ENCODE measurements at places on chromosomes 12 and 14.

DNA sequence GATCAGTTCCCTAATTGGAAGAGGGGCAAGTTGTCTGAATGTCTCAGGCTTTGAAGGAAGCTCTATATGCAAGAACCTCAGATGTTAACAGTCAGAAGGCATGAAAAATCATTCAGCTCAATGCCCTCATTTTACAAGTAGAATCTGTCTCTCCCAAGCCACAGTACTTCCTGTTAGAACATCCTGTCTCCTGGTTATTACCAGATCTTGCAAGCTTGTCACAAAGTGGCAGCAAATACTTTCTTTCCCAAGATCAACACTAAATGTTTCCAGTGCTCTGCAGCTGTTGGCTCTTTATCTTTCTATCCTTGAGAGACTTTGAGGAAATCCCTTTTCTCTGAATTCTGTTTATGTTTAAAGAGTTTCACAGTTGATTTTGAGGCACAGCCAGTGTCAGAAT is 235.5 kb downstream of the AKAP6 start:
- no peak for DNase-seq

DNA sequence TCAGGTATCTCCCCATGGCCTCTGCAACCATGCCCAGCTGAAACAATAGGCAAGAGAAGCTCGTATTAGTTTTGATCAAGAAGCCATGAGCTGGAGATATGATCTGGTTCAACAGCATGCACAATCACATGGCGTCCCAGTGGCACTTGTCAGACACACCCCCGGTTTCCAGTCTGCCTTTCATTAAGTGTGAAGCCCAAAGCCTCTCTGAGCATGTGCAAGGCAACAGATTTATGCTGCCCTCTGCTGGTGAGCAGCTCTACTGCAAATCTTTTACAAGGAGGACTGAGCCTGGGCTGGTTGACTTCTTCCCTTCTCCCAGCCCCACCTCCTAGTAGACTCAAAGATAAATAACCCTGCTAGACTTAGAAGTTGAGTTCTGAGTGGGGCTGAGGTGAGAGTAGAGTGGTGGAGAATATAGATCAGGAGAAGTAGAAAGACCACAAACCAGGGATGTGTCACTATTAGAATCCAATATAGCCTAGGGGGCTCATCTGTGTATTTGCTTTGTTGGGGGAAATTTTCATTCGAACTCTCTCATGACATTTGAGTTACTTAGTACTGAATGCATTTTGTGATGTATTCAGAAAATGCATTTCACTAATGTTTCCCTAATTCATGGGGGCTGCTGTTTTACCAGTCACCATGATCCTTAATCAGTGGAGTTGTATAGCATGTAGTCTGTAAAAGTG is 53.7 kb upstream of the MBIP start:
- peak; percentile 77 for DNase-seq

GRCh38 chr12:49208676-49209075 is 19.8 kb upstream of the TUBA1A start:
- no peak for DNase-seq

GRCh38 chr14:34262127-34262910 is 199.7 kb downstream of the SPTSSA start:
- DNase-seq = no peak

- no peak for DNase-seq
Measured at GRCh38 chr12:27517546-27517945, 6.5 kb upstream of the PPFIBP1 start.

GRCh38 chr12:76998386-76998785 is 67.0 kb downstream of the E2F7 start:
- DNase-seq = no peak

GRCh38 chr12:13686260-13686659 is 295.1 kb downstream of the GRIN2B start:
- DNase-seq = no peak

GRCh38 chr14:87896393-87897380 is 96.3 kb downstream of the GALC start:
- DNase-seq = no peak

DNA sequence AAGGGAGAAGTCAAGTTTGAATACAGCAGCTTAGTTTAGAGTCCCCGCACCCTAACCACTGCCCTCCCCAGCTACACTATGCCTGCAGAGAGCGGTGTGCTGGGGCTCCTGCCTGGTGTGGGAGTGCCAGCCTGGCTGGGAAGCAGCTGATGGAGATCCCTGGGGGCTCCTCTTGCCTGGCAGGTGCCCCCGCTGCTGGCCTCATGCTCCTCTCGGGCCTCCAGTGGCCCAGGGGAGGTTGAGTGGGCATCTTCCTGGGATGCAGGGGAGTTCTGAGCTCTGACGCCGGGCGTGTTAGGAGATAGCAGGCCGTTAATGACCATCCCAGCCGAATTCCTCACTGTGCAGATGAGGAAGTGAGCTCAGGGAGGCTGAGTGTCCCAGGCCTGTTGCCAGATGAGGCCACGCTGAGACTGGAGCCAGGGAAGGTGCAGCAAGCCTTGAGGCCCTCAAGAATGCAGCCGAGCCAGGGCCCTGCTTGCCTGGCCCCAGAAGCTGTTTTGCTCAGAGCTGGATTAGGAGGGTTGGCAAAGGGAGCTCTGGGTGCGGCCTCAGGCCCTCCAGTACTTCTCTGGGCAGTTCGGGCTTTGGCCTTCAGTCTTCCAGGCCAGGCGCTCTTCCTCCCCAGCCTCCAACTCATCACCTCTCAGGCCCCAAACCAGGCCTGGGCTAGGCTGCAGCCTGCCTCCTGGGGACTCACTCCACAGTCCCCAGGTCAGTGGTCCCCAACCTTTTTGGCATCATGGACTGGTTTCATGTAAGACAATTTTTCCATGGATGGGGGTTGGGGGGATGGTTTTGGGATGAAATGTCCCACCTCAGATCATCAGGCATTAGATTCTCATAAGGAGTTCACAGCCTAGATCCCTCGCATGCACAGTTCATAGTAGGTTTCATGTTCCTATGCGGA is 6.6 kb upstream of the CYP46A1 start:
- DNase-seq = no peak

DNA sequence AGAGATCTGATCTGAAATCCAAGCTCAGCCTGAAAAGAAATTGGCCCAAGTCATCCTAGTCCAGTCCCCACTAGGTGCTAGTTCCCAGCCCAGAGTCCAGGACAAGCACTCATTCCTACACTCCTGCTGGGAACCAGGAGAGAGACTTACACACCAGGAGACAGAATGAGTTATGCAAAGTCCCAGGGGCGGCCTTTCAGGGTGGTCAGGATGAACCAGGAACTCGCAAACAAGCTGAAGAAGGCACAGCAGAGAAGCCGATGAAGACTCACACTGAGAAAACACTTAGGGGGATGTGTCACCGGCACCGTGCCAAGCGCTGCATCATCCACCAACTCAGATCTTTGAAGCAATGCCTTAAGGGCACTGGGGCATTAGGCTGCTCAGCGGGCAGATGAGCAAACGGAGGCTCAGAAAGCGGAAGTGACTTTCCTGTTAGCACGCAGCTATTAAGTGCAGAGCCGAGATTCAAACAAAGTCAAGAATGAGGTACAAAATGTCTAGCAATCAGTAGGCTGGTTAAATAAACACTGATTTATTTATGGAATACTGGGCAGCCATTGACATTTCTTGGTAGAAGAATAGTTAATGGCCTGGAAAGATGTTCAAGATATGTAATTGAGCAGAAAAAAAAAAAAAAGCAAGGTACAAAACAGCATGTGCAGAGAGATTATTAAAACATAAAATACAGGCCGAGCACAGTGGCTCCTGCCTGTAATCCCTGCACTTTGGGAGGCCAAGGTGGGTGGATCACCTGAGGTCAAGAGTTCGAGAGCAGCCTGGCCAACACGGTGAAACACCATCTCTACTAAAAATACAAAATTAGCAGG is 78.7 kb downstream of the LRRC74A start:
- peak; percentile 81 for DNase-seq

DNA sequence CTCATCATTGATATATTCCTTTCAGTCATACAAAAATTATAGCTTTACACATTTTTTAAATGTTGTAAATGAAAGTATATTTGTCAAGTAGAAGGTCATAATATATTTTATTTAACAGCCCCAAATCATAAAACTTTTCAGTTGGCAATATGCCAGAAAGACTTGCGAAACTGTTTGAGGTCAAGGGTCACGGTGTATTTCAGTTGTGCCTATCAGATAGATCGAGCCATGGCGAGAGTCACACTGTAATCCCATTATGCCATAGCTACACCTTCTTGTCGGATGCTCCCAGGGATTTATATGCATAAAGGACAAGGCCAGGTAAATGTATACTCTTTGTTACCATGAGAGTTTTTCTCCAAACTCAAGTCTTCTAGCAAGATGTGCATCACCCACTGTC is 26.7 kb upstream of the G2E3 start:
- no peak for DNase-seq

- no peak for DNase-seq
Measured at GRCh38 chr12:53221203-53222080, 10.6 kb downstream of the RARG start.

GRCh38 chr14:49189375-49189774 is 396.8 kb downstream of the RPS29 start:
- no peak for DNase-seq

- no peak for DNase-seq
Measured at GRCh38 chr12:45263587-45263986, 47.7 kb downstream of the ANO6 start.

DNA sequence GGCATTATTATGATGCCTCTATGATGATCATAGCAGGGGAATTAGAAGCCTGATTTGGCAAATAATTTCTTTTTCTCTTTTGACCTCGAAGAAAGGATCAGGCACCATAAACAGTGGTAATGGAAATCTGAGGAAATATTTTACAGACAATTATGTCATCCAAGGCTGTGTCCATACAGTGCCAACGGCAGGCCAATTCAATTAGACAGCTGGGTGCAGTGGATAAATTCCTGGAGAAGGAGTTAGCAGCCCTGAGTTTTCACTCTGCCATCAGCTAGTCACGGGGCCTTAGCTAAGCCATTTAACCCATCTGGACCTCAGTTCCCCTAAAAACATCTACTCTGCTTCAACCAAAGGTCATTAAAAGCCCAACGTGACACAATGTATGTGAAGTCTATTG is 4.1 kb downstream of the TPH2 start:
- DNase-seq = no peak

GRCh38 chr12:117662220-117662619 is 300.8 kb upstream of the NOS1 start:
- no peak for DNase-seq

DNA sequence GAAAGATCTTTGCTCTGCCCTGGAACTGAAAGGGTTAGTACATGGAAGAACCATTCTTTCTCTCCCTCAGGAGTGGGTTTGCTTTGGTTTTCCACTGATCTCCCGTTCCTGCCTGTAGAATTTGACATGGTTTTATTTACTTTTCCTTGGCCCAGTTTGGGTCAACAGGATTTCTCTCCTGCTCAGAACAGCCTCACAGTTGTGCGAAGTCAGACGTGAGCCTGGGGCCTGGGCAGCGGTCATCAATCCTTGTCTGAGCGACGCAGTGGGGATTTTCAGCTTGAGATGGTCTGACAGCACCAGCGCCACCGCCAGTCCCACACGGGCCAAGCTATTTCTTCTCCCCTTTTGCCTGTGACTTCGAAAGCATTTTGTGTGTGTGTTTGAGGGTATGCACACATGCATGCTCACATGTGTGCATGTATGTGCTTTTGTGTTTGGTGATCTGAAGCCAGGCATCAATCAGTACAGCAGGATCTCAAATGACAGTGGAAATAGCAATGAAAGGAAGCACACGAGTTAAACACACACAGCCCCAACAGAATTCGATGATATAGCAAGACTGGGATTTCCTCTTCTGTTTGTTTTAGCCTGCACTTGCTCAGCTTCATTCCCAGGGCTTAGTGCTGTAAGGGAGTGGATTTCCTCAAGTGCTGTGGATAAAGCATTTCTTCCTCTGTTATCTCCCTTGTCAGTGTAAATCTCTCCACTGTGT is 58.3 kb downstream of the SMOC1 start:
- DNase-seq = no peak

- no peak for DNase-seq
Measured at GRCh38 chr14:93967637-93968250, 8.6 kb downstream of the ASB2 start.

GRCh38 chr14:72699852-72700257 is 194.0 kb downstream of the DPF3 start:
- no peak for DNase-seq

- no peak for DNase-seq
Measured at GRCh38 chr12:76462668-76463224, 96.8 kb downstream of the OSBPL8 start.

- DNase-seq = no peak
Measured at GRCh38 chr12:52912711-52913430, 8.0 kb upstream of the KRT8 start.

GRCh38 chr12:87883806-87884205 is 145.4 kb downstream of the C12orf50 start:
- no peak for DNase-seq

DNA sequence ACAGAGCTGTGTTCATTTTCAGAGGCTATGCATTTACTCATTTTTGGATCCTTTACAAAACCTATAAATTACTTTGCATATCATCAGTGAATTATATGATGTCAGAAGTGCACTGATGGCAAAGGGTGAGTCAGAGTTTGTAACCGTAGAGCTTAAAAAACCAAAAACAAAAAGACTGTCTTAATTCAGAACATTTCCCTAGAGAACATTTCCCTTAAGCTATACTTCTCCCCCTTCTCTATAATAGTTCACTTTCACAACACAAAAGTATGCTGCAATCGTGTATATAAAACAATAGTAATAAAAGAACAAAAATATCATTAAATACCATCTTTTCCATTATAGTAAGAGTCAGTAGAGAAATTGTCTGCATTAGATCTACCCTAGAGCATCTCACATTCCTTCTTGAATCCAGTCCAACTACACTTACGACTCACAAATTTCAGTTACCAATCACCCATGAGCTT is 934.9 kb downstream of the LRFN5 start:
- no peak for DNase-seq

DNA sequence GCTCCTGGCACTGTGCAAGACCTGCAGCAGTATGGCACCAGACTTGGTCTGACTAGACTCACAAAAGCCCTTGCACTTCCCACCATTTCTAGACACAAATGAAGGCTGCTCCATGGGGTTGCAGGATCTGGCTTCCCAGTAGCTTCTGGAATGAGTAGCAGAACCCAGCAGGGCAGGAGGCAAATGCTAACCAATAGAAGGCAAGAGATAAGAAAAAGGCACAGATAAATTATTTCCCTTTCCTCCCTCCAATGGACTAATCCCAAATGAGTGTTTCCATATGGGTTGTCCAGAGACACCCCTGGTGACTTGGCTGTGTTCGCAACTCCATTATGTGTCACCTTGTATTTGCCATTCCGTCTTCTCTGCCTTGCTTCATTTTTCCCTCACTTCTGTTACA is 49.7 kb downstream of the KIF21A start:
- no peak for DNase-seq

- no peak for DNase-seq
Measured at GRCh38 chr12:123127182-123127495, 23.8 kb downstream of the PITPNM2 start.

DNA sequence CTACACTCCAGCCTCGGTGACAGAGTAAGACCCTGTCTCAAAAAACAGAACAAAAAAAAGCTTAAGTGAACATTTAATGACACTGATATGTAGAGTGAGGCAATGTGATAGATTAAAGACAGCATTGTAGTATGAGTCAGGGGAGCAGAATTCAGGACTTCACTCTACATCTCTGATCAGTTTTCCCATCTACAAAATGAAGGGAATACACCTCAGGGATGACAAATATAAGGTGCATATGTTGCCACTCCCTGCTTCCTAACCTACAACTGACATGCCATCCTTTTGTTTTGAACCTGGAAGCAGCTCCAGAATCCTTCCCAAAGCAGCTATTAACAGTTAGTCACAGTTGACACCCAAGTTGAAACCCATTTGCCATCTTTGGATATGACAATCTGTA is 30.9 kb upstream of the STRN3 start:
- no peak for DNase-seq

- DNase-seq = no peak
Measured at GRCh38 chr12:2689393-2689792, 105.4 kb upstream of the FKBP4 start.

Measured in activated CD4-positive, alpha-beta T cell treated with anti-CD3 and anti-CD28 coated beads, Interleukin-2, amount 50 U/mL, for 48 hours (primary cell).